BE2C (cell line): ENCODE measurements at places on chromosomes 13 and 19.

- no peak for DNase-seq
Observed at GRCh38 chr13:59776924-59777690, 386.6 kb downstream of the DIAPH3 start.

- DNase-seq, result peak; percentile 36
Observed at GRCh38 chr13:45737571-45738017, 35.5 kb downstream of the CBY2 start.

DNA sequence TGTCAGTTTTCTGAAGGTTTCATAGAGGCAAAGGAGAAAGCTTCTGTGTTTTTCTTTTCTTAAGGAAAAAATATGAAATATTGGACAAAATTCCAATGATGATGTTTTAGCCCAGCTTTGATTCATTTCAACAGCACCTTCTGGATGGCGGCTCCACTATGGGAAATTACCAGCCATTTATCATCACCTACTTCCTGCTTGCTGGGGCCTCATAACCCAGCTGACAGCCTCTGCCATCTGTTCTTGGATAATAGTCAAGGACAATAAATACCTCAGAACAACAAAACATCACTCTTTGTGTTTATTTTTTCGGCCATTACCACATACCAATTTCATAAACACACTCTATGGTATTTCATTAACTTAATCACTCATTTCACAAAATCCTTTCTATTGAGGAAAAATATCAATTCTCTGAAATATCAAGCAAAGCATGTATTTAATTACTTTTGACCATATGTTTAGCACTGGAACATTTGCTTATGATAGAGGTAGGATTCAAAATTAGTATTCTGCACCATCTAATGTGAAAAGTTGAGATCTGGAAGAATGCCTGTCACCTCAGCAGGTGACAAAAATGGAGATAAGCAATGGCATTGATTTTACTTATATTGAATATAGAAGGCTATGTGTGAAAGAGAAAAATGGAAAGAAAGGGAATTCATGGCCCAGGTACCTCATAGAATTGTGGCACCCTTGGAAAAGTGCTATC lies 629.7 kb downstream of the LIG4 start:
- peak; percentile 36 for DNase-seq

GRCh38 chr13:80251403-80251802 lies 89.5 kb downstream of the SPRY2 start:
- DNase-seq, result peak; percentile 37

DNA sequence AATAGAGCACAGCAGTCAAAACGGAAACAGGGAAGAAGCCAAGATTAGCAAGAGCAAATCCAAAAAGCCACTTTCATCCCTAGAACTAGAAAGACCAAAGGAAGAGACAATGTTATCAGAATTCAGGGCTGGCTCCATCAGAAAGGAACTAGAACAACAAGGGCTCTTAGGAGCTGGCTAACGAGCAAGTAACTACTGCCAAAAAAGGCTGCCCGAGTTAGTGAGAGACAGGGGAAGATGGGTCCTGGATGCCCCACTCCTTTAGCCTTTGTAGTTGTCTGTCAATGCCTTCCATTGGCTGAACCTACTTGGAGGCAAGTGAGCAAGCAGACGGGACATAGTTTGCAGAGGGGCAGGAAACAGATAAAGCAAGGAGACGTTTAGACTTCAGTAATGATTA lies 240.4 kb downstream of the KLF12 start:
- DNase-seq, result no peak

GRCh38 chr13:67330149-67330548 lies 100.0 kb upstream of the PCDH9 start:
- DNase-seq, result peak; percentile 12

DNA sequence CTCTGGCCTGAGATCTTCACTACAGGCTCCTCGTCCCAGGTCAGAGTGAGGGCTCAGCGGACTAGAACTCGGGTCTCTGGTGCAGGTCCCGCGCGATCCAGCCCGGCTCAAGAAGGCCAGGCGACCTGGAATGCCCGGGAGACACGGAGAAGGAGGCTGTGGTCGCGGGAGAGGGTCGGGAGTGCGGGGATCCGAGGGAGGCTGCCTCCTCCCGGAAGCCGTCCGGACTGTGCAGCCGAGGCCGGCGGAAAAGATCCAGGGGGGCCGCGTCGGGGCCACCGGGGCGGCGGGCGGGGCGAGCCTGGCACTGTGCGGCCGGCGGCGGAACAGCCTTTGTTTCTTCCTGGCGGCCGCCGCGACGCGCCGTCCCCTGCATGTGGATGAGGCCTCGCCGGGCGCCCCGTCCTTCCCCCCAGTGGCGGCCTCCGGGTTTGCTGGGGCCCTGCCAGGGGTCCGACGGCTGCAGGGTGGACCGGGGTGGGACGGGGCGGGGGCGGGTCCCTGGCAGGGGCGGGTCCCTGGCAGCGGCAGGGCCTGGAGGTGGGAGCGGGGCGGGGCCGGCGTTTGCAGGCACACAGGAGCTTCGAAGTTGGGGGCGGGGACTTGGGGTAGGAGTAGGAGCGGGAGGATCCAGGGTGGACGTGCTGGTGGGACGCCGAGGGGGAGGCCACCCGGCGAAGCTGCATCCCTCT lies 1.0 kb upstream of the SLC7A10 start:
- peak; percentile 18 for DNase-seq

- DNase-seq, result no peak
Observed at GRCh38 chr19:30551271-30551670, 179.1 kb downstream of the ZNF536 start.

DNA sequence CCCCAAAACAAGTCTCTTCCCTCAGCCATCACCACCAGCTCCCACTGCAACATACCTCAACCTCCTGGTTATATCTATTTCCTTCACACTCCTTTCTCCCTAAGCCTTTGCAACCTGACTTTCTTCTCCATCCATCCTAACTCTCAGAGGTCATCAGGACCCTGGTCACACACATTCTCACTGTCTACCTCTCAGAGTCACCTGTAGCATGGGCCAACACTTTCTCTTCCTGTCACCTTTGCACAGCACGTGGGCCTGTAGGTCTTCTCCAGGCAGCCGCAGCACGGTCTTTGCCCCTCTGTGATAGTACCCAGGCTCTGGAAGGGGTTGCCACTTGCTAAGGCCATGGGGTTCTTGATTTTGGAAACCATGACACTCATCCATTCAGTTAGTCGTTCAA lies 921.1 kb downstream of the UQCRFS1 start:
- DNase-seq, result no peak

- no peak for DNase-seq
Observed at GRCh38 chr13:104314321-104314720, 1248.1 kb upstream of the SLC10A2 start.

DNA sequence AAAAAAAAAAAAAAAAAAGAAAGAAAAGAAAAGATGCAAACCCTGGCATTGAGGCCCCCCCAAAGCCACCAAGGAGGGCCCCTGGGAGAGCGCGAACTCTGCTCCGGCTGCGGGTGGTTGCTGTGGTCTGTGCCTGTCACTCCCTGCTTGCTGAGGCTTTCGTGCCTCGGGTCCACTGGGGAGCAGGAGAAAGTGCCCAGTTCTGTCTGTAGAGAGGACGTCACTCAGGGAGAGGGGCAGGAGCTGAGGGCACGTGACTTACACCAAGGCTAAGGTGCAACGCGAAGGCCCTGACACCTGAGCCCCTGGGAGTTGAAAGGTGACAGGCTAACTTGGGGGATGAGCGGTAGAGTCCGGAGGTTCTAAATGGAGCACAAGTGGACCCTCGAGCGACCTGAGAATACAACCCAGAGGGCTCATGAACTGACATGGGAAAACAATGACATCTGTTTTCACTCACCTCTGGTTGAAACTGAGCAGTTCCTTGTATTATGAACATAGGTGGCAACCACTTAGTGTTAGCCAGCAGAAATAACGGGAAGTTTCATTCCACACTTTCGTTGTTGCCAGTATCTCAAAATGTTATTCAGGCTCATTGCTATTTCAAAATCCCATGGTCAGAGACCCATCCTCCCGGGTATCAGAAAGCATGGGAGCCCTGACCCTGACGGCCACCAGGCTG lies 69.2 kb upstream of the TM9SF2 start:
- no peak for DNase-seq

DNA sequence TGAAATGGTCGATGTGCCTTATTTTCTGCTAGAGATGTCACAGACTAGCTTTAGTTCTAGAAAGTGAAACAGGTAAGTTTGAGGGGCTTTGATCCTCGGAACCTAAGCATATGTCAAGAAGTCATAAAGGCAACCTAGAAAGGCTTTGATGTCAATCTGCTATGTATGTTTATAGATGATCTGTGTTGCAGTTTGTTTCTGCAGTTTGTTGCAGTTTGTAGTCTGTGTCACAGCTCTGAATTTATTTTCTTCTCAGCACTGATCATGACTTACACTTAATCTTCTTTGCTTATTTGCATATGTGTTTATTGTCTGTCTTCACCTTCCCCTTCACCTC lies 5.9 kb downstream of the LSM14A start:
- DNase-seq, result no peak

GRCh38 chr19:42132851-42133528 lies 744 bp upstream of the POU2F2 start:
- peak; percentile 69 for DNase-seq

DNA sequence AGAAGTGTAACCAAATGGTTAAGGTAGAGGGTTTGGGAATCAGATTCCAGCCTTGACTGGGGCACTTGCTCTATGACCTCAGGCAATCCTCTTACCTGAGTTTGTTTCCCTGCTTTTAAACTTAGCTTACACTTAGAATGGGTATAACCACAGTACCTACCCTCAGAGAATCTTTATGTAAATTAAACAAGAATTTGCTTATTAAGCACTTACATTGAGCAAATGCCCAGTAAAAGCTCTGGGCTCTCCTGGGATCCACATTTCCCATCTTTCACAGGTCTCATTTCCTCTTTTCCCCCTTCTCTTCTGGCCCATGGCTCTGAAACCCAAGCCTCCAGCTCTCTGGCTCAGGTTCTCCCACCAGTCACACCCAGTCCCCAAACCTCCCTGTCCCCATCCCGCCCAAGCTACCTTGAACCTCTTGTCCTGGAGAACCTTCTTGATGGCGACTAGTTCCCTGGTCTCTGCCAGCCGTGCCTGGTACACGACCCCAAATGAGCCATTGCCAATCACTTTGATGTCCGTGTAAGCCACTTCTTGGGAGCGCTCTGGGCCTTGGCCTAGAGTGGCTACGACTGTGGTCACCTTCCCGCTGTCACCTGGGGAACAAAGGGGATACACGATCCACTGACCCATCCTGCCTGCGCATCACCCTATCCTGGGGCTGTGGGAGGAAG lies 2.7 kb downstream of the GSK3A start:
- no peak for DNase-seq

DNA sequence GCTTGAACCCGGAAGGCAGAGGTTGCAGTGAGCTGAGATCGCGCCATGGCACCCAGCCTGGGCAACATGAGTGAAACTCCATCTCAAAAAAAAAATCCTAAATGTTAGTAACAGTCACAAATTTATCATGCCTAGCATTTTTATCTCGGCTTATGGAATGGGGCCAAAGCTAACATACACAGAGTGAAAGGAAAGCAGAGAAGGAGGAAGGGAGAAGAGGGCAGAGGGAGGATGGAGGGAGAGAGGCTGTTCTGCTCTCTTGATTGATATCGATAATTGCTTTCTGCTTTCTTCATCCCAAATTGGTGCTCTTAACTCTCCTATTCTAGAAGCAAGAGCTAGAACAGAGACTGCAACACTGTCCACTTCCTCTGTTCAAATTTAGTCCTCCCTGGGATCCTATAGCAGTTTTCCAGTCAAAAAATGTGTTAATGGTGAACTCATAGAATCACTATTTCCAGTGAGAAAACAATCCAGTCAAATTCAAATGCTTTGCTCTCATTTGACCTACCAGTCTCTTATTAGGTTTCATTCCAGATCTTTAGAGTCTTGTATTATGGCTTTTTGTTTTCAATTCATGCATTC lies 15.8 kb upstream of the TUBGCP3 start:
- no peak for DNase-seq

DNA sequence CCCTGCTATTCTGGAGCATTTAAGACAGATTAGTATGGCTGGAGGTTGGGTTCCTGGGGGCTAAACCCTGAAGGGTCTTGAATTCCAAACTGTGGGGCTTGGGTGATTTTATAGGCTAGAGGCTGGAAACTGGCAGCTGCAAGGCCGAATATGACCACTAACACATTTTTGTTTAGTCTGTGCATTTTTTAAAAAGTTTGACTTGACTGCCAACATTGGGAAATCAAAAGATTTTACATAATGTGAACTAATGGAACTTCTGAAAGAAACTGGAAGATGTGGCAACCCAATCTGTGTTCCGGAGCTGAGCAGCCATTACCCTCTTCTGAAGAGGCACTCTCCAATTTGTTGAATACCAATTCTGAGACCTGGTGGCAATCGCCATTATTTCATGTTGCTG lies 5.1 kb downstream of the ZNF784 start:
- DNase-seq, result no peak

- no peak for DNase-seq
Observed at GRCh38 chr13:28885181-28885580, 65.0 kb downstream of the MTUS2 start.

DNA sequence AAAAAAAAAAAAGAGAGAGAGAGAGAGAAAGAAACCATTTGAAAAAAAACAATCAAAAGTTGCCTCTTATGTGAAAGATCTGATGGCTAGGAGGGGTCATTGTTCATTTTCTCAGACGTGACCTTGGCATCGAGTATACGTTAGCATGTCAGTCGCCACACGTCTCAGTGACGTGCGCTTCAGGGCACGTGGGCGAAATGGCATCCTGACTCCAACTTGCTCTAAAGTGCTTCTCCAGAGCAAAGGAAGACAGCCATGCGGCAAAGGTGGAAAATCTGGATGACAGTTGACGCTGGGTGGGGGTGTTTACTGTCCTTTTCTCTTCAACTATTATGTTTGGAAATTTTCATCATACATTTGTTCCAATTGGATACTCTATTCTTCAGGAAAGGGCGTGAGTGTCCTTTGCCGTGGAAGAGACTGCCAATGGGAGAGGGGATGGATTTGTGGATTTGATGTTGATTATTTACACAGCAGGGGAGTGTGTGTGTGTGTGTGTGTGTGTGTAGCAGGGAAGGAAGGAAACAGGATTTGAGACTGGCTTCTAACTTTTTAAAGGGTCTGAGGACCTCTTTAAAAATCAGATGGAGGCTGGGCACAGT lies 25.0 kb downstream of the KLF2 start:
- no peak for DNase-seq
